ENCODE measurements at places on chromosomes 7 and 10.
A peak's percentile ranks its signal among the peaks of the same experiment; 100 is the strongest.

GRCh38 chr7:5637415-5637814 is 144.0 kb downstream of the RNF216 start:
- no peak for DNase-seq

GRCh38 chr7:20964281-20964918 is 177.7 kb upstream of the SP8 start:
- DNase-seq = peak; percentile 90

- DNase-seq = no peak
These were observed 46.7 kb downstream of the SHOC2 start for GRCh38 chr10:110966146-110966545.

DNA sequence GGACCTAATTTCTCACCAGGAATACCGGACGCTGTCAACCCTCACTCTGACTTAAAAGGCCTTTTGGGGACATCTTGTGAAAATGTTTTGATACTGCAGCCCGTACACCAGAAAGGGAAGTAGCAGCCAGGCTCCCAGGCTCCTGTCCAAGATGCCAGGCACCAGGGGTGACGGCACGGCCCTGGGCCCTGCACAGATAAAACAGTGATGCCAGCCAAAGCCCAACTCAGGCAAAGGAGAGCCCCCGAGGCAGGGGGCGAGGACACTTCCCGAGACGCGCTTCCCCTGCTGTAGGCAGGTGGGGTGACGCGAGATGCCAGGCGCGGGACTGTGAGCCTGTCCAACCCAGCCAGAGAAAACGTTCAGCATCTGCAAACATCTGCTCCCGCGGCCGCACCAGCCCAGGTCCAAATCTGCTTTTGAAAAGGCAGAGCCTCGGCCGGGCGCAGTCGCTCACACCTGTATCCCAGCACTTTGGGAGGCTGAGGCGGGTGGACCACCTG is 15.7 kb downstream of the ZFAND2A start:
- DNase-seq = peak; percentile 53

DNA sequence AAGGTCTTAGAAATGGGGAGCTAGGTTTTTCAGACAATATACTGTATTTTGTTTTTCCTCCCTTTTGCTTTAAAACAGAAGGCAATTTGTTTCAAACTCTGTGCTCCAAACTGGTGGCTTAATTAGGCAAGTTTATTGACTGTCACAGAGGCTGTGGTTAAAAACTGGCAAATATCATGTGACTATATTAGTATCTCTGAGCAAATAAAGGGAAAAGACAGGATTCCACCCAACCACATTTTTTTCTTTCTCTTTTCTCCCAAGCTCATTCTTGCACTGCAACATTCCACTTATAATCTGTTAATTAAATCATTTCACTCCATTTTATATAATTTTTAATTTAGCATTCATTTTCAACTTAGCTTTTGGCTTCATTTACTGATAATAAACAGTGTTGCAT is 615.8 kb downstream of the AUTS2 start:
- no peak for DNase-seq

DNA sequence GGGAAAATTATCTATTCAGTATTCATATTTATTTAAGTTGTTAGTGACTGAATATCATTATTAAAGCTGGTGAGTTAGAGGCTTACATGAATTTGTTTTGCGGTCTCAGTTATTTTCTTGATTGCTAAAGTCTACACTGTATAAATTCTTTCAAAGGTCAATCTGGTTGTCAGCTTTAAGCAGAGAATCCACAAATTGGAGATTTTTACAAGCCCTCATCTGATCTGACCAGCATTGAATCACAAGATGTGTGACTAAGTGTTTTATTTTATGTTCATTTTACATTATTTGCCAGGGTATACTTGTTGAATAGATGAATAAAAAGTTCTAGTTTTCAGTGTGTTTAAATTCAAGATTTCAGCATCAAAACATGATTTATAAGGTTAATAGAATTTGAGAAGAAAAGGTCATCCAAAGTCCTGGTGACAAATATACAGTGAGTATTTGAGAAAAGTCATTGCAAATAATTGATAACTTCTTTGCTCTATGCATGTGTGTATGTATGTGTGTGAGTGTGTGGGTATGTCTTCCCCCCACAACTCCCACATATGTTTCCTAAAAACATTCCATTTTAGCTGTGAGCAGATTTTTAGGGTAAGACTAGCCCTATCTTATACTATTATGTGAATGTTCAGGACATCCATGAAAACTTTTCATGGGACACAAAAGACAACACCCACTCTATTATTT is 4.4 kb downstream of the SEMA3A start:
- DNase-seq = no peak

GRCh38 chr10:28180654-28181053 is 122.2 kb downstream of the MPP7 start:
- DNase-seq = no peak

DNA sequence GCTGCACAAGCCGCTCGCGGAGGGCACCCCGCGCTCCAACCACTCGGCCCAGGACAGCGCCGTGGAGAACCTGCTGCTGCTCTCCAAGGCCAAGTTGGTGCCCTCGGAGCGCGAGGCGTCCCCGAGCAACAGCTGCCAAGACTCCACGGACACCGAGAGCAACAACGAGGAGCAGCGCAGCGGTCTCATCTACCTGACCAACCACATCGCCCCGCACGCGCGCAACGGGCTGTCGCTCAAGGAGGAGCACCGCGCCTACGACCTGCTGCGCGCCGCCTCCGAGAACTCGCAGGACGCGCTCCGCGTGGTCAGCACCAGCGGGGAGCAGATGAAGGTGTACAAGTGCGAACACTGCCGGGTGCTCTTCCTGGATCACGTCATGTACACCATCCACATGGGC is 50.0 kb downstream of the FIGNL1 start:
- peak; percentile 28 for DNase-seq

GRCh38 chr7:133139801-133140200 is 57.9 kb upstream of the CHCHD3 start:
- DNase-seq = no peak

DNA sequence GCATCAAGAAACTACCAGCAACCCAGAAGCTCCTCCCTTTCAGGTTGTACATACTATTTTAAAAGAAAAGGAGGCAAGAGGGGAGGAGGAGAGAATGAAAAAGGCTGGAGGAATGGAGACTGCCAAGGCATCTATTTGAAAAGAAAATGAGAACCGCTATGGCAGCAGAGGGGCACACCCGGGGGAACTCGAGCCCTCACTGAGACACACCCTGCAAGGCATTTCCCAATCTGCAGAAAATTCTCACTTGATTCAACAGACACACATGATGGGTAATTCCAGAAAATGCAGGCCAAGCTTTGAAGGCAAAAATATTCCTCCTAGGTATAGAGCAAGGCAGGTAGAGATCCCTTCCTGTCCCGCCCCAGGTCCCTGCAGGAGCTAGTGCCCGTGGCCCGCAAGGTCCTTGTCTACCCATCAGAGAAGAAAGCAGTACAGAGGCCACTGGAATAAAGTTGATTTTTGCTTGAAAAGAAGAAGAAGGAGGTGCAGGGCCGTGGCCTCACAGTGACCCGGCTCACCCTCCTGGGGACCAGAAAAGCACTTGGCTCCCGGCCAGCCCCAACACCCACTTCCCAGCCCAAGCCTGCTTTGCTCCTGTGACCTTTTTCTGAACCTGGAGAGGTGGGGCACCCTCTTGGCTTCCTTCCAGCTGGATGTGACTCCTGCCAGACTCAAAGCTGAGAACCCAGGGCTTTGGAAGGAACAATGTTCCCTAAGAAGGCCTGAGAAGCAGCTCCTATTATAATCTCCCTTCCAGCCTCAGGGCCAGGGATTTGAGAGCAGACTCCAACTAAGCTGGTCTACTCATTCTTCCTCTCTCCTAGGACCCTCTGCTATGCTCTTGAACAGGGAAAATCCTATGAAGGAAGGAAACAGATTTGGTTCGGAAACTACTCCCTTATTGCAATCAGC is 6.2 kb upstream of the PIK3CG start:
- peak; percentile 27 for DNase-seq

- peak; percentile 77 for DNase-seq
These were observed at the start of gene IMMP2L for GRCh38 chr7:111561904-111562732. Gene IMMP2L (minus strand): TSS chr7:111562492.

- no peak for DNase-seq
These were observed 45.1 kb upstream of the PPP2R2D start for GRCh38 chr10:131855461-131856401.

- DNase-seq = peak; percentile 89
These were observed at the start of gene RRP12 for GRCh38 chr10:97400665-97401454. Gene RRP12 (minus strand): TSS chr10:97401340. CDS start chr10:97401231, 109 bp downstream.

DNA sequence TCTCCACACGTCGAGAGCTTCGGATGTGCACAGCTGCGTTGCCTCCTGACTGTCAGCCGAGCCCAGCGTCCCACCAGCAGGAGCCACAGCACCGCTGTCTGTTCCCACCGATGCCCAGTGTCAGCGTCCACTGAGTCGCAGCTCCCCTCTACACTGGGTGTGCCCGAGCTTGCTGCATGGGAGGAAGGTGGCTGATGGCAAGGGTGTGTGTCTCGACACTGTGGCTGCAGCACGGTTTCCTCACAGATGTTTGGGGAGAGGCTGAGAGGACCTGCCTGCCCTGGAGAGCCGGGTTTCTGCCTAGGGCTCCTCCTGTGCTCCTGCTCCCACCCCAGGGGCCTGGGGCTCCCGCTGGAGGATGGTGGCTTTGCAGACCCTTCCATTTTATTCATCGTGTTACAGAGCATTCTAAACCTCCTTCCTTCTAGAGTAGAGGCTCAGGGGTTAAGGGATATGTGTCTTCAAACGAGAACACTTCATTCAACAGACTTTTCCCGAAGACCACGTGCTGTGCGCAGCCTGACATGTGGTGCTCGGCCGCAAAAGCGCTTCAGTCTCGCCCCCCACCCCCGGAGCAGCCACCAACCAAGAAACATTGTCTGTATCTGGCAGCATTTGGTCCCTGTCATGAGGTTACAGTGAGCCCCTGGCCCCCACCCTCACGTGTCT is 384.8 kb downstream of the DNAJB6 start:
- no peak for DNase-seq

- DNase-seq = no peak
These were observed 90.3 kb downstream of the FAM107B start for GRCh38 chr10:14684354-14684753.

GRCh38 chr10:126087153-126087680 is 190.9 kb downstream of the FANK1 start:
- DNase-seq = no peak

DNA sequence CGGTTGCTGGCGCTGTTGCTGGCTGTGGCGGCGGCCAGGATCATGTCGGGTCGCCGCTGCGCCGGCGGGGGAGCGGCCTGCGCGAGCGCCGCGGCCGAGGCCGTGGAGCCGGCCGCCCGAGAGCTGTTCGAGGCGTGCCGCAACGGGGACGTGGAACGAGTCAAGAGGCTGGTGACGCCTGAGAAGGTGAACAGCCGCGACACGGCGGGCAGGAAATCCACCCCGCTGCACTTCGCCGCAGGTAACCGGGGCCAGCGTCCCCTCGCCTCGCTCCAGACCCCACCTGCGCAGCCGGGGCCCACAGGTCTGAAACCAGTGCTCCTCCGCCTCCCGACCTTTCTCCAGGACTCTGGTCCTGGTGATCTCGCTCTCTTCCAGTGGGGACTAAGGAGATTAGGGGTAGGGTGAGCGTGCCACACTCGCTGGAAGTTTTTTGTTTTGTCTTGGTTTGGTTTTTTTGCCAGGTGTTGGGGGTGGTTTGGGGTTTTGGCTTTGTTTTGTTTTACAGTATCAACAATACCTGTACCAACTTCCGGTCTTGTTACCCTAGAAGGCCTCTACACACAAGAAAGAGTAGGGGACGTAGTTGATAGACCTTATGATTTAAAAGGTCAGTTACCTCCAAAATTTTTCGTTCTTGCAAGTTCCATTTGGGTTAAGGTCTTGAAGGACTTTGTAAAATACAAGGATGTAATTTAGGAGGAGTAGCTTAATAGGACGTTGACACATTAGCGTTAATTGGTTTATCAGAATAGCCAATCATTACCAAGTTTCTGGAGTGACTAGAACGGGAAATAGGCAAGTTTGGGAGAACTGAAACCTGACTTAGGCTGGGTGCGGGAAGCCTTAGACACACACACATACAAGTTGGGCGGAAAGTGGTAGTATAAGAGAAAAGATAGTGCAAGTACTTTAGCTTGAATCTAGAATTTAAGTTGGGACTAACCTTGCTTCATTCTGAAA is 704 bp downstream of the TNKS2 start:
- no peak for DNase-seq

DNA sequence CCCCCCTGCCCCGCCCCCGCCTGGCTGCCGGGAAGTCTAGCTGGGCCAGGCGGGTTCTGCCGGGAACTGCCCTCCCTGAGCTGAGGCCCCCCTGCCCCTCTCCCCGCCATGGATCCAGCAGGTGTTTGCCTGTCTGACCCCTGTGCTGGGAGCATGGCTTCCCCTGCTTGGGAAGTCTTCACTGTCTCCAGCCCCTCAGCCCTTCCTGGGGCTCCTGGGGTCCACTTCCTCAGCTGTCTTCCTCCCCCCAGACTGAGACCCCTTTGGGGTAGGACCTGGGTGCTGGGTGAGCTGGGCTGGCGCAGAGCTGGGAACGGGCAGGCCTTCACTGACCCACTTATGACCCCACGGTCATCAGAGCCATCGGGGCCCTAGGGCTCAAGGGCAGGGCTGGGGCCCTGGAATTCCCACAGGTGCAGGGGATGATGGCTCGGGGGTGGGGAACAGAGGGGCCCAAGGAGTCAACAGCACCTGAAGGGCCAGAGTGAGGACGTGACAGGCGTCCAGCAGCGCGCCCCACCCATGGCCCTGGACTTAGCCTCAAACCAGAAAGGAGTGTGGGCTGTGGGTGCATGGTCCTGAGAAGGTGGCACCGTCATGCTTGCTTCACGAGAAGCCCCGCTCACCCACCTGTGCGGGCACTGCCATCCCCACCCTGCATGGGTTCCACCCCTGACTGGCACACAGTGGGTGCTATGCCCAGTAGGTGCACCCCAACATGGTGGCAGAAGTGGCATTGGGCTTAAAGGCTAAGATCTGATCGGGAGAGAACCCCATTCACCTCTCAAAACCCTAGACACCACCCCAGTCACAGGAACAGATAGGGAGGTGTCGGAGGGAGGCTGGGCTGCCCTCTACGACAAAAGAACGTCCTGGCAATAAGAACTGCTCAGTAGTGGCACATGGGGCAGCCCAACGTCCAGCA is 16.2 kb upstream of the TNRC18 start:
- DNase-seq = no peak

GRCh38 chr7:716636-717035 is 9.9 kb upstream of the DNAAF5 start:
- DNase-seq = no peak

DNA sequence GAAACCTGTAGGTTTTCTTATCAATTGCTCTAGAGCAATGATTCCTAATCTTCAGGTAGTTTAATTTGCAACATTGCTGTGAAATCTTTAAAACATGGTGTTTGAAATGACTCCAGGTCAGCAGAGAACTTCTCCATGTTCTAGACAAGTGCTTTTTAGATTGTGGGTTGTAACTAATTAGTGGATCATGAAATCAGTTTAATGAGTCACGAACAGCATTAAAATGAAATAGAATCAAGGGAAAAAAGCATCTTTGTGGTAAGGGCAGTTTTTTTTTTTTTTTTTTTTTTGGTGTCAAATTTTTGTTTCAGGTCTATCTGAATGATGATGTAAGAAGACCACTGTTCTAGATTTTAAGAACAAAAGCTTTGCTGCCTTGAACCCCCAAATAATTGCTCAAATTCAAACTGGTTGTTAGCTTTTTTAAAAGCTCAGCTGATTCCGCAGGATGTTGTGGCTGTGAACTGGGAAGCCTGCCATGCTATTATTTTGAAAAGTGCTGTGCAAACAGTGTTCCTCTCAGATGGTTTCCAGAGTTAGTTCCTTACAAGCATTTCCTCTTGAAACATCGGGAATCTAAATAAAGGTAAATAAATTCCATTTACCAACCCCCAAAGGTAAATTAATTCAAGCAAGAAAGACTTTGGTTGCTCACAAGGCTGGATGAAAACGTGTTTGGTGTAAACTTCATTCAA is 13.1 kb upstream of the PDK4 start:
- peak; percentile 75 for DNase-seq

GRCh38 chr10:95264227-95265051 is 26.4 kb downstream of the PDLIM1 start:
- no peak for DNase-seq

- DNase-seq = no peak
These were observed 53.8 kb upstream of the PDGFA start for GRCh38 chr7:573269-573932.

Data from NCI-H1092 (cell line).